ENCODE measurements at places on chromosomes 6 and 20.

DNA sequence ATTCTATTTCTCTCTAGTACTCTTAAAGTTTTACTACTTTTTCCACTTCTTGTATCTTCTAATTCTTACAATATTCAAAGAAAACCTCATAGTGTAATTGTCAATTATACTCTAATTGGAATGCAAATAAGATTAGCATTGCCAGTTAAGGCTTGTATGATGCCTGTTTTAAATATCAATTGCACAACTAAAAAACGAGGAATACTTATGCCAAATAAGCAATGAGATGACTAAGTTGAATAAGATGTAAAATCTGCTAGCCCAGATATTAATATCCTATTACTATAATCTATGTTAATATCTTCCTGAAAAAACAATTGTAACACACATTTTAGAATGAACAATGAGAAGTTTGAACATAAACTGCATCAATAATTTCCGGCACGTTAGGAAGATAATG lies 13.3 kb upstream of the AKAP7 start:
- no peak for DNase-seq

- no peak for DNase-seq
Measured at GRCh38 chr6:14925699-14926026, 320.2 kb upstream of the JARID2 start.

GRCh38 chr6:31009731-31010130 lies 543 bp upstream of the MUC22 start:
- no peak for DNase-seq

GRCh38 chr6:67897998-67898607 lies 737.0 kb upstream of the ADGRB3 start:
- DNase-seq: no peak

- no peak for DNase-seq
Measured at GRCh38 chr6:157232161-157232895, 91.0 kb downstream of the TMEM242 start.

DNA sequence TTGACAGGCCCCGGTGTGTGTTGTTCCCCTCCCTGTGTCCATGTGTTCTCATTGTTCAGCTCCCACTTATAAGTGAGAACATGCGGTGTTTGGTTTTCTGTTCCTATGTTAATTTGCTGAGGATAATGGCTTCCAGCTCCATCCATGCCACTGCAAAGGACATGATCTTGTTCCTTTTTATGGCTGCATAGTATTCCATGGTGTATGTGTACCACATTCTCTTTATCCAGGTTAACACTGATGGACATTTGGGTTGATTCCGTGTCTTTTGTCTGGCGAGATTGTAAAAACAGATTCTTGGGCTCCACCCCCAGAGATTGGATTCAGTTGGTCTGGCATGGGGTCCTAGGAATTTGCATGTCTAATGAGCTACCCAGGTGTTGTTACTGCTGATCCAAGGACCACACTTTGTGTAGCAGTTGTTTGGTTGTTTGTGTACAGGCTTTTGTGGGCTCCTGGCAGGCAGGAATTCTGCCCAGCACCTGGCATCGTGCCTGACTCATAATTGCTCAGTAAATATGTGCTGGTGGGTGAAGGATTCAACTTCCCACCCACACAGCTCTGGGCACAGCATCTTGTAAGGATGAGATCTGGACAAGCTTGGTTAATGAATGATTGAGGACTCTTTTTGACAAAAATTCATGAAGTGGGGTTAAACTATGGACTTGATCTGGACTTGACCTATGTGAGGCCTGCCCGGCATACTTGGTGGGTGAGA lies 5.2 kb downstream of the TOX2 start:
- no peak for DNase-seq

DNA sequence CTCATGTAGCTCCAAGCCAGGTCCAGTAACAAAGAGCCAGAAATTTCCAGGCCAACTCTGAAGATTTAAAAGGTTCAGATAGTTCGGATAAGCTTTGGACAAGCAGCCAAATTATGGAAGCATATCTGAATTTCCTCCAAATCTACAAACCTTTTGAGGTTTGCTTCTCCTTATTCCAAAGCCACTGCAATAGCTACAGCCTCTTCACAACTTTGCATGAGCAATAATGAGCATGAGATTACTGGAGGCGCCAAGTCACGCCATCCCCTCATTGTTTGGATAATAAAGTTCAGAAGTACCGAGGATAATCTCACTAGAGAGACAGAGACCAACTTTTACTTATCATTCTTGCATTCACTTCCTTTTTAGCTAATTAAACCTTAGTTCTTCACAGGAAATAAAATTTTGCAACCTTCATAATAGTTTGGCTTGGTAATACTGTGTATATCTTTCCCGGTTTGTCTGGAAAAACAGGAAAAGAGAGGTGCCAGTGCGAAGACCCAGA lies 329.6 kb upstream of the RSPO3 start:
- DNase-seq: no peak

DNA sequence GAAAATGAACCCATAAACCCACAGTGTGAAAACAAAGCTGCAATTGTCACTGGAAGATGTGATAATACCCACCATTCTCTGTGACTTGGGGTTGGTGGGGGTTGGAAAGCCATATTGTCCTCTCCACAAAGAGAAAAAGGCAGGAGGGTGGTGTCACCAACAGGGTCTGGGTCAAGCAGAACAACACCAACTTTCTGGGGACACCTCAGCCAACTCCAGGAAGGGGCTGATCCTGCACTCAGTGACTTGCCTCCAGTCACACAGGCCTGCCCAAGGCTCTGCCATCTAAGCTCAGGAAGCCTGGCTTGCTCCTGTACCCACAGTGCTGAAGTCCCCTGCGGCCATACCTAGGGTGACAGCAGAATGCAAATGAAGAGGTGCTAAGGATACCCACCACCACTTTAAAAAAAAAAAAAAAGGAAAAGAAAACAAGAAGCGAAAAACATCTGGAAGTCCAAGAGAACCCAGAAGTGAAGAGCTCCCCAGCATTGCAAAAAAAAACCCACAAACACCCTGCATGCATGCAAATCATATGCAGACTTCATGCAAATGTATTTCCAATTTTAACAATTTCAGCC lies 110.6 kb downstream of the PREX1 start:
- DNase-seq: no peak

DNA sequence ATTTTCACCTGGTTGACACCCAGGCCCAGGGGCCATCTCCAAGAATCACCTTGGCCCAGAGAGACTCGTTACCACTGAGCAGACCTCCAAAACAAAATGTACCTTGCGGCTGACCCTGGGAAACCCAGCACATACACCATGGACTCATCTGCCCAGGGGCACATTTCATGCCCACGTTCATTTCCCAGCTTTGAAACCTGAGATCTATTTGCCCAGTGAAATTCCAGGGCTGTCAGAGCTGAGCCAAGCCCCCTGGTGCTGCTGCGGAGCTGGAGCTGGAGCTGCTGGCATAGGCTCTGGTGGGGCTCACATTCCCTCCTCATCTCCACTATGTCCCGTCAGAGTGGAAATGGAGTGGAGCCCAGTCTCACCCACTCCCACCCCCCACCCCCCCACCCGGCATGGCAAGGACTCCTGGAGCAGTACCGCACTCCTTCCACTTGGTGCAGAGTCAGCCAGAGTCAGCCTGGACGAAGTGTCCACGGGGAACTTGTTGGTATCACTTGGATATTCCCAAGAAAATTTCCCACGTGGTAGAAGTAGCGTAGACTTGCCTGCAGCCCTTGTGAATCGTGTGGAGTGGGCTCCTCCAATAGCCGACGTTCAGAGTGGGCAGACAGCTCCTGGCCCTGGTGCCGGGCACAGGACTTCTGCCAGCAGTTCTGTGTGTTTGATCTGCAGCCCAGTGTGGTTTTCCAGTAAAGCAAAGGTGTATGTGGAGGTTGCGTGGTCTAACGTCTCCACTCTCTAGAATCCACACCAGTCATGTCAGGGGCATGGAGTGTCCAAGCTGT lies 18.1 kb upstream of the OSER1 start:
- DNase-seq: no peak

DNA sequence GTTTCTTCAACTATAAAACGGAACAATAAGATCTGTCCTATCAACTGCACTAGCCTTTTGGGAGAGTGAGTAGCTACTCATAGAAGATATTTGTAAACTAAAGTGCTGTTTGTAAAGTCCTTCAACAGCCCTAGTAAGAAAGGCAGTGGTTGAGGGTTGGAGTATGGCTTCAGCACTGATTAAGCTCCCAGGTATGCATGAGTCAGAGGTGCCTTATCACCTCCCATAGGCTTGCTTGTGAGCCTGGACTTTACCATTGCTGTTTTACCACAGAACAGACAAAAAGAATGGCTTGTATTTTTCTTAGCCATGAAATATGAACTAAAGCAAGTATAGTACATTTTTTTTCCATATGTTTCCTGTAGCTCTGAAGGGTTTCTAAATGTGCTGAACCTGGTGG lies 44.1 kb downstream of the SAMD3 start:
- no peak for DNase-seq

GRCh38 chr20:64216036-64216435 lies 39.5 kb upstream of the PCMTD2 start:
- no peak for DNase-seq
